ENCODE measurements at places on chromosomes 7 and 10.

DNA sequence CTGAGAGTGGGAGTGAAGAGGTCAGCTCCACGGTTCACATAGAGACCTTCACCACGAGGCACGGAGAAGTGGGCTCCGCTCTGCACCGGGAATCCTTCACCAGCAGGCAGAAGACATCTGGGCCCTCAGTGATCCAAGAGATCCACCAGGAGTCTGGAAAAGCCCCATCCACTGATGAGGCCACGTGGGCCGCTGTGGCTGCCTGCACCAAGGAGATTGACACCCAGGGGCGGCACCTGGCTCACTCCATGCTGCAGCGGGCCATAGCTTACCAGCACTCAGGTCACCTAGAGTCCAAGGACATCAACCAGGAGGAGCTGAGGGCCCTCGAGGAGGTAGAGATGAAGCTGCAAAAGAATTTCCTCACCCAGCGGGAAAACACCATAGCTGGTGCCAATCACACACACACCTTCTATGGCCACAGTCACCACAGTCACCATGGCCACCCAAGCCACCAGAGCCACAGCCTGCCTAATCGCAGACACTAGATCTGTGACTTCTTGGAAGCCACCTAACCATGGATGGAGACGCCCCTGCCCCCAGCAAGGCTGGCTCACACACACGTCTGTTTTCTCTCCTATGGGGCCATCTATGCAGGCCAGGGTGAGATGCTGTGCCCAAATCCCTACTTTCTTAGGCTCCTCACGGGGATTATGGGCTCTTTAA, 694 bp downstream of the C10orf62 start:
- DNase-seq: no peak

GRCh38 chr7:78845155-78845554, 608.3 kb downstream of the MAGI2 start:
- DNase-seq: no peak

- DNase-seq: no peak
Measured at GRCh38 chr7:49023345-49024328, 99.3 kb downstream of the CDC14C start.

GRCh38 chr10:34813626-34814222, 1.4 kb downstream of the PARD3 start:
- peak; percentile 73 for DNase-seq

DNA sequence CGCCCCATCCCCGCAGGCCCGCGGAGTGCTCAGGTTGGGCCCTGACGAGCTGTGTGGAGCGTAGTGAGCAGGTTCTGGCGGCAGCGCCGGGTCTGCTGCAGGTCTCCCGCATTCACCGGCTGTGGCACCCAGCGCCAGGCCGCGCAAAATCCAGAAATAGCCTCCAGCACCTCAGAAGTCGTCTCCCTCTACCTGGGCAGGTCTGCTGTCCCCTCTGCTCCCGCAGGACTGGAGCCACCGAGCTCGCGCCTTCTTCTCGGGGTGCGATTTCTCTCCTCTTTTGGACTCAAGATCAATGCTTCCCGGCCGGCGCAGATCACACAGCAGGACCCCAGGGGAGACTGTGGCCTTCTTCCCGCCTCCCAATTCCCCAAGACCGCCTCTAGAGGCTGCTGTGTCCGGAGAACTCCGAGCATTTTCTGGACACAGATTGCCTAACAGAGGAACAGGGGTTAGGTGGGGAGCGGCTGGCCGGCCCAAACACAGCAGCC, 8.4 kb downstream of the TLX1 start:
- DNase-seq: no peak

Data from RCC 7860 (cell line).